ENCODE measurements at places on chromosomes 3 and 15.

DNA sequence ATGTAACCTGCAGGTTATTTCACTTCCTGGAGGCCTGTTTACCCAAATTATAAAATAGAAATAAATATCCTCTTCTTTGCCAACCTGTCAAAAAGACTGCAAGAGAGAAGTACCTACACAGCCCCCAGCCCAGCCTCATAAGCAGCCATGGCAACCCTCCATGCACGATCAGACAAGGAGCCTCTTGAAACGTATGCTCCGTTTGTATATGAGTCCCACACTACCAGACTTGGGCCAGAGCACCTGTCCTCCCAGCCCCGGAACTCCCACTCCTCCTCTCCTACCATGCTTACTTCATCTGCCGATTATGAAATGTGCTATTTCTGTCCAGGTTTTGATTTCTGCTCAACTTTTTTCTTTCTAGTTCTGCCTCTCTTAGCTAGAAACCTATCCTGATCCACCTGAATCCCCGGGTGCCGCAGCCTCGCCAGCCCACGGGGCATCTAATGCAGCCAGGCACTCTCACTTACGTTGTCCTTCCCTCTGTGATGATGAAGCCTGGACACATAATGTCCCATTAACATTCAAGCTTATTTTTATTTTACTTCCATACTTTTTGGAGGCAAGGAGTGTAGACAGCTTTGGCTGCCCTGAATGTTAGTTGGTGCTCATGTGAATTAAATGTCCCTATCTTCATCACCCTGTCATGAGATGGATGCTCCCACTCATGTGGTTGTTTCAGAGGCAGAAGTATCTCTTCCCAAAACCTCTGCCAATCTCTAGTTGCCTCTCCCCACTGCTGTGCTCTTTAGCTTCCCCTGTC lies 73.8 kb downstream of the MB21D2 start:
- no peak for DNase-seq

GRCh38 chr3:148255981-148256969 lies 441.4 kb upstream of the AGTR1 start:
- no peak for DNase-seq

DNA sequence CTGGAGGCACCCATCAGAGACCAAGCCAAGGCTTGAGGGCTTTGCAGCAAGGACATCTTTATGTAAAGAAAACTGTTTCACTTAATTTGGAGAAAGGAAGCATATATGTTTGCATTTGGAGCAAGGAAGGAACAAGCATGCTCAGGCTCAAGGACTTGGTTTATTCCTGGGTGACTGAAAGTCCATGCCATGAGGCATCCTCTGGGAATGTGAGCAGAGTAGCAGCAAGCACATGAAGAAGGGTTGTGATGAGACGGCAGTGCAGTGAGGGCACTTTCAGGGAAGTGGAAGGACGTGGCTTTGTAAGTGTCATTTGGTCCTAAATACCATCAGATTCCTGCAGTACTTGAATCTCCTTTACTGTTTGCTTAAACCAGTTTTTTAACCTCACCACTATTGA lies 26.8 kb downstream of the POLG start:
- DNase-seq = no peak

DNA sequence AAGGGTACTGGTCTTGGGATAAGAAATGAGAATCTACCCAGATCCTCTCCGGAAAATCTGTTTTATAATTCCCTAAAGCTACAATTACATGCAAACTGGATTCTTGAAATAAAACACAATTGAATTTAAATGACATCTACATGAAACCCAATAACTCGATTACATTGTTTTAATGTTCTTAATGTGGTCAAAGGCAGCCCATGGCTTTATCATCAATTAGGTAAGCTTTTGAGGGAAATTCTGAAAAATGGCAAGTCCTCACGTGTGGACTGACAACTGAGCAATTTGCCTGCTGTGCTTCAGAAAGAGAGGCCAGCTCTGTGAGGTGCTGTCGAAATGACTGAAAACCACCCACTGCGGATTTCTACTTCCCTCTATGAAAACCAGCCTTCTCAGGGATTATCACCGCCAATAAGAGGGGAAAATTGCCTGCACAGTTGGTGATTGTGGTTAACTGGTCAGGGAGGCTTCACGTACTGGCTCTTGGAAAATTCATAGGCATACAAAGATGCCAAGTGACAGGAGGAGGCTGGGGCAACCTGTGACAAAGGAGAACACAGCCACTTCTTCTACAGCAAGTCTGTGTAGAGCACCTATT lies 200.8 kb upstream of the SLCO3A1 start:
- no peak for DNase-seq

- DNase-seq = no peak
Observed at GRCh38 chr15:62404194-62404985, 239.3 kb upstream of the C2CD4B start.

GRCh38 chr3:114639171-114639570 lies 345.3 kb downstream of the TIGIT start:
- DNase-seq = no peak

Measured in activated CD4-positive, CD25-positive, alpha-beta regulatory T cell treated with anti-CD3 and anti-CD28 coated beads, Interleukin-2, amount 50 U/mL, for 16 hours (primary cell).